NCI-H1436 (cell line): ENCODE measurements at places on chromosomes 11 and 22.

- no peak for DNase-seq
Measured at GRCh38 chr22:37231406-37232139, 12.5 kb downstream of the RAC2 start.

GRCh38 chr11:117478926-117479325, 151.3 kb downstream of the CEP164 start:
- no peak for DNase-seq

GRCh38 chr11:44999068-44999467, 48.4 kb upstream of the TP53I11 start:
- DNase-seq = no peak

GRCh38 chr11:110473706-110474105, 44.0 kb downstream of the FDX1 start:
- DNase-seq = no peak

- no peak for DNase-seq
Measured at GRCh38 chr22:27412866-27413445, 388.6 kb downstream of the MN1 start.

DNA sequence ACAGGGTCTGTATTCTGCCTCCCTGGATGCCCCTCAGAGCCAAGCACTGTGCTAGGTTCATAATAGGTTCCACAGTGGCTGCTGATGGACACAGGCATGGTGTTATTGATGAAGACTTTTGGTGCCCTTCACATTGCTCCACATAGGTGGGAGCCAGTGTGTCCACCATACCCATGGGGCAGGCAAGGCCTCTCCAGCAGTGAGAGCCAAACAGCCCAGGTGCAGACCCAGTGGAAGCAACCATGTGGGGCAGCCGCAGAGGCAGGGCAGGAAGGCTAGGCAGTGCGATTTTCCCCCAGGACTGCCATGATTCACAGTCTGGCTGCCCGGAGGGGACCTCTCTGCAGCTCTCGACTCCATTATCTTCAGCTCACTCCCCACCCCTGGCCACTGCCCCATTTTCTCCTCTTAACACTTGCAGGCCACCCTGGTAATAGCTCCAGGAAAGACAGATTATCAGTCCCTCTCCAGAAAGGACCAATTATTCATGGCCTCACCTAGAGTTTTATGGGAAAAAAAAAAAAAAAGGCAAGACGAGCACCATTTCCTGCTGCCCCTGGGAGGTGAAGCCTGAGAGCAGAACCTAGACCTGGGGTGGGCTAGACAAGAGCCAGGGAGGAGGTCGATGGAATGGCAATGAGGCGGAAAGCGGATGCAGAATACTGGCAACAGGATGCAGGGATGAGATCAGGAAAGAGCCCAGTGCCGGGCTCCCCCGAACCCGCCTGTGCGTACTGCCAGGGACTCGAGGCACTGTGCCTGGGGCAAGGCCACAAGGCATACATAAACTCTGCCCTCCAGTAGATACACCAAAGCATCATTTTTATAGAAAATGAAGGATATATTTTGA, 343.0 kb upstream of the NCAM1 start:
- no peak for DNase-seq

- no peak for DNase-seq
Measured at GRCh38 chr11:69554849-69555248, 73.4 kb downstream of the LINC01488 start.

DNA sequence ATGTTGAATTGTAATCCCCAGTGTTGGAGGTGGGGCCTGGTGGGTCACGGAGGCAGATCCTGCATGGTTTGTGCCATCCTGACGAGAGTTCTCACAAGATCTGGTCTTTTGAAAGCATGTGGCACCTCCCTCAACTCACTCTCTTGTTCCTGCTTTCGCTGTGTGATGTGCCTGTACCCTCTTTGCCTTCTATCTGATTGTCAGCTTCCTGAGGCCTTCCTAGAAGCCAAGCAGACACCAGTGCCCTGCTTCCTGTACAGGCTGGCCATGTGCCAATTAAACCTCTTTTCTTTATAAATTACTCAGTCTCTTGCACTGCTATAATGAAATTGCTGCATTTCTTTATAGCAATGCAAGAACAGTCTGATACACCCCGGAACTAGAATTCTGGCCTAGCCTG, 13.1 kb downstream of the PTPN5 start:
- DNase-seq = no peak

DNA sequence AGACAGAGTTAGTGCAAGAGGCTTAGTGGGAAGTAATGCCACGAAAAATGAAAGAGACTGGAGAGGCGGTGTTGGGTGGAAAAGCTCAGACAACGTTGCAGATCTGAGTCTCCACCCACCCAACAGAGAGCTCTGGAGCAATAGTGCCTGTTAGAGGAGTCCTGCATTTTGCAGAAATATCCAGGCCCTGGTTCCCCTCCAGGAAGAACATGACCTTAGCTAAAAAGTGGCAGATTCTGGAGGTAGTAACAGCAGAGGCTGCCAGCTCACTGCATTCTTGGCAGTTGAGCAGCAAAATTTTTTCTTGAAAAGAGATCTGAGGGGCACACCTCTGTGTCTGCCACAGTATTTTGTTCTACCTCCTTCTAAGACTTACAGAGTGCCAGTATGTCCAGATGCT, 27.7 kb upstream of the BIRC3 start:
- no peak for DNase-seq

- no peak for DNase-seq
Measured at GRCh38 chr22:33743756-33744155, 176.5 kb downstream of the LARGE1 start.

GRCh38 chr11:44005956-44006355, 41.8 kb upstream of the ACCSL start:
- DNase-seq = no peak

DNA sequence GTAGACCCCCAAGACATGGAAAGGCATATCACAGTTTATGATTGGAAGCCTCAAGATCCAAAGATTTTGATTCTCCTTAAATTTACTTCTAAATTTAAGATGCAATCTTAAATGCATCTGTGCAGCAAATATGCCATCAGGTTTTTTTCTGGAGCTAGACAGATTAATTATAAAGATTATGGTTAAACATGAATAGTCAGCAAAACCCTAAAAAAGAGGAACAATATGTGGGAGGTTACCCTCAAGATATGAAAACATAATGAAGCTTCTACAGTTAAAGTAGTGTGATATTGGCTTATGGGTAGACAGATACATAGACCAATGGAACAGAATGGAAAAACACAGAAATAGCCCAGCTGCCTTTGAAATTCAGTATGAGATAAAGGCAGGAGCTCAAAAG, 31.7 kb downstream of the OR8B12 start:
- DNase-seq = no peak

- DNase-seq = peak; percentile 35
Measured at GRCh38 chr11:116993599-116993998, 104.6 kb downstream of the SIK3 start.

- DNase-seq = no peak
Measured at GRCh38 chr11:132962041-132962440, 570.3 kb downstream of the OPCML start.

DNA sequence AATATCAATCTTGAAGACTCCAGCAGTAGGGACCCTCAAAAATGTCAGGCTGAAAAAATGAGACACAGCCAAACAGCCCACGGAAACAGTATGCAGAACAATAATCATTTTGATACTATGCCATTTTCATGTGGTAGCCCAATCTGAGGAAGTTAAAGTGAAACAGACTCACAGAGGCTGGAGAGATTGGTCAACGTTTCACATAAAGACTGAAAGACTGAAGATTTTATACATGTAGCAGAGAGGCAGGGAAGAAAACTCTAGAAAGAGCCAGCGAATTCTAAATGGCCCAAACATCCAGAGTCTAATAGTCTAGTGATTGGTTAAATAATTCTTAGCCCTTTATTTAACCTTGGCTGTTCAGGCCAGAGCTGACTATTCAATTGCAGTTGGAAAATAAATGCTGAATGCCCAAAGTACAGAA, 49.4 kb downstream of the MAML2 start:
- no peak for DNase-seq
